ENCODE measurements at places on chromosomes 7 and 10.

DNA sequence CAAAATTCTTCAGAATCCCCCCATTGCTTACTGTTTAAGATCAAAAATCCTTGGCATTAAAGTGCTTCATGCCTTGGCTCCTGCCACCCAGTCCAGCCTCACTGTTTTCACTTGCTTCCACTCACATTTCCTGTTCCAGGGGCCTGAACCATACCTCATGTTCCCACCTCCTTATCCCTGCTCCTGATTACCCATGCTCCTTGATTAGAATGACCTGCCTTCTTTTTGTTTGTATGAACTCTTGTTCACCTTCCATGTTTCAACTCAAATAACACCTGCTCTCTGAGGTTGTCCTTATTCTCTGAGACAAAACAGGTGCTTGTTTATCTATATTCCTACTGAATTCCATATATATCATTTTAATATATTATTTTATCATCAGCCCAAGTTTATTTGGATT, 77.1 kb upstream of the VSTM2A start:
- no peak for DNase-seq

DNA sequence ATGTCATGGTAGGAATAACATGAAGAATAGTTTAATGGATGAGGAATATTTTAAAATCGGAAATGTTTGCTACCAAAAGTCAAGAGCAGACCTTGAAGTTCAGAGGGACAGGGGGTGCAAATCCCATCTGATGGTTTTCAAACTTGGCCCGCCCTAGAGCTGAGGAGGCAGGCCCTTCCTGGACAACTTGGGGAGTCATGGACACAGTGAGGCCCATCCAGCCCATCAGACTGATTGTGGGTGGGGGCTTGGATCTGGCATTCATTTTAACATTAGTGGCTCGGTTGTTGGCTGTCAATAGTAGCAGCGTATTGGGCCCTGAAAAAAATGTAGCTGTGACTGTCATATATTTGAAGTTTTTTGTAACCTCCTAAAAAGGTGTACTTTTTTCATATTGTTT, 2.0 kb downstream of the C10orf90 start:
- DNase-seq, result no peak

DNA sequence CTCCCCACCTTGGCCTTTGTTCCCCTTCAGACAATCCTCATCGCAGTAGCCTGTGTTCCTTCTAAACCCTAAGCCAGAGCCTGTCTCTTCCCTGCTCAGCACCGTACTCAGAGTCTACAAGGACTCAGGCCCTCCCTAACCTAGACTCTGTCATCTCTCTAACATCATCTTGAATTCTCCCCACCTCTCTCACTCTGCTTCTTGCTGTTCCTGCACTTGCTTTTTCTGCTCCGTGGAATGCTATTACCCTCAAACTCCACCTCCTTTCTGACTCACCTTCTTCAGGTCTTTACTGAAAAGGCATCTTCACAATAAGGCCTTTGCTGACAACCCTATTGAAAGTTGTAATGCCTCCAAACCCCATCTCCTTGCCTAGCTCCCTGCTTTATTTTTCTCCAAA, 141.0 kb downstream of the DKK1 start:
- no peak for DNase-seq

DNA sequence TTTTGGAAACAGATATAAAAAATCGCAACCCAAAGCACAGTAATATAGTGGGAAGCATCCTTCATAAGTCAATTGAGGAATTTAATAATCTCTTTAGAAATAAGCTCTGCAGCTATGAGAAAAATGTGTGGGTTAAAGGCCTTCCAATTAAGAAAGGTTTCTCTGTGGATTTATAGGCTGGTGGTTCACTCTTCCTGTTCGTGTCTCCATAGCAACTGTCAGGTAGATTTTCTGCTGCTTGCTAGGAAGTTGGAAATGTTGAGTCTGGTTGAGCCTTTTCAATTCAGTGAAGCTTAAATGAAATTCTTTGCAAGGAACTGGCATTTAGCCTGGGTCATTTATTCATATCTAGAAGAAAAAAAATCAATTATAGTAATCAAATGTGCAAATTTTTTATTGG, 652.8 kb upstream of the CELF2 start:
- no peak for DNase-seq

DNA sequence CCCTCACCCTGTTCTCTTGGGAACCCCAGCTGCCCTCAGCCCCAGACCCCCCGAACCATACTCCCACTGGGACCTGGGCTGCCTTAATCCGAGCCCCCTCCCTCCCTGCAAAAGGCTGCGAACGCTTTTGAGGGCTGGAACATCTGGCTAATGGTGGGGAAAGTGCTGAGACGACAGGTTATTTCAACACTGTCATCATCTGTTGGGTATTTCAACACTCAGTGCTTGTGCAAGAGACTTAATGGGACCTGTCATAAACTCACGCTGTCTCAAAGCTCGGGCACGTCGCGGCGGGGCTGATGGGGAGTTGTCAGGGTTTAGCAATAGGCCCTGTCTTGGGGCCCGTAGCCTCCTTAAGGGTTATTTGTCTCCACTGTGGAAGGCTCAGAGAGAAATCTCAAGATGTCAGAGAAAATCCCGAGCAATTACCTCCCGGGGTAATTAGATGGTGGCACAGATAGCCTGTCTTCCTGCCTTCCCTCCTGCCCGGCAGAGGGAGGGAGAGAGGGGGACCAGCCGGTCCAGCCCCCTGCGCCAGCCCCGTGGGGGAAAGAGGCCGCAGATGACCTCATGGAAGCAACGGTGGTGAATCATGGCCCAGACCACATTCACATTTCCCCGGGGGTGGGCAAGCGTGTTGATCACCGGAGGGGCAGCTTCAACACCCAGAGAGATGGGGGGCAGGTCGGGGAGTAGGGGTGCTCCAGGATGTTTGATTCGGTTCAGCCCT, 88.7 kb upstream of the MYL10 start:
- no peak for DNase-seq

GRCh38 chr7:55484241-55484640, 88.1 kb downstream of the VOPP1 start:
- DNase-seq, result no peak

DNA sequence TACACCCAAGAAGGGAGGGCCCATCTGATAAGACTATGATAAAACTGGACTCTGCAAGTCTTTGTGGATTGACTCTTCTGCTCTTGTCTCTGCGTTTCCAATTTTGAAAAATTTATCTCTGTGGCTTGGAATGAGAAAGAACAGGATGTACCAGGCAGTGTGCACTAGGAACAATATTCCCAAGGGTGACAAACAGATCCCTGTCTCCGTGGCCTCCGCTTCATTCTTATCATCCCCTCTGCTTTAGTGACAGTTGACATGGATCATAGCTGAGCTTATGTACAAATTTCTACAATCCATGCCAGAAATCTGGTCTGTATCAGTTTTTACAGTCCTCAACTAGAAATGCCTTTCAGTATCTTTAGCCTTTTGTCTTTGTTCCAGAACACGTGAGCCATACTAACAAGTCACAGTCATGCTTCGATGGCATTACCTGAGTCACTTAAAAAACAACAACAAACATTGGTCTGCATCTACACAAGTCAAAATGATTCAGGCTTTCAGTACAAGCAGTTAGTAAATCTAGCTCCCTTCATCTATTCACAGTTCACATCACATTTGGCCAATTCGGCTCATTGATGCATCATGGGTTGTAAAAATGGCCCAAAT, 393.6 kb upstream of the CELF2 start:
- no peak for DNase-seq

DNA sequence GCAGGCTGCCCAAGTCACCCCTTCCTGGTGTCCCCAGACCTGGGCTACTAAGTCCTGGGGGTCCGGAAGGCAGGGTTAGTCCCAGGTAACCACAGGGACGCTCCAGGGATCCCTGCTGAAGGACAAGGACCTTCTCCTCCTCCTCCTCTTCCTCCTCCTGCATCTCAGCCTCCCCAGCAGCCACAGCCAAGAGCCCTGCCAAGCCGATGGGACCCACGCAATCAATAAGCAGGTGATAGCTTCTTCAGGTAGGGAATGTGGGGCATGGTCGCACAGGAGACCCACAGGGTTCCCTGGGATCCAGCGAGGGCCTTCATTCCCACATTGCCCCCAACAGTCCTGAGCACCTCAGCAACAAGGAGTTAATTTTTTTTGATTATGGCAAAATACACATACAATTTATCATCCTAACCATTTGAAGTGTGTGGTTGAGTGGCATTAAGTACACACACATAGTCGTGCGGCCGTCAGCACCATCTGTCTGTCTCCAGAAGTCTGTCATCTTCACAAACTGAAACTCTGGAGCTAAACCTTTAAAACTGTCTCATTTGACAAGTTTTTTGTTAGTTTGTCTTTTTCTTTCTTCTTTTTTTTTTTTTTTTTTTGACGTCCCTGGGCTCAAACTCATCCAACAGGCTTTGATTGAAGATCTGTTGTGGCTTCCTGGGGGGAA, 12.1 kb downstream of the CRYGN start:
- no peak for DNase-seq

DNA sequence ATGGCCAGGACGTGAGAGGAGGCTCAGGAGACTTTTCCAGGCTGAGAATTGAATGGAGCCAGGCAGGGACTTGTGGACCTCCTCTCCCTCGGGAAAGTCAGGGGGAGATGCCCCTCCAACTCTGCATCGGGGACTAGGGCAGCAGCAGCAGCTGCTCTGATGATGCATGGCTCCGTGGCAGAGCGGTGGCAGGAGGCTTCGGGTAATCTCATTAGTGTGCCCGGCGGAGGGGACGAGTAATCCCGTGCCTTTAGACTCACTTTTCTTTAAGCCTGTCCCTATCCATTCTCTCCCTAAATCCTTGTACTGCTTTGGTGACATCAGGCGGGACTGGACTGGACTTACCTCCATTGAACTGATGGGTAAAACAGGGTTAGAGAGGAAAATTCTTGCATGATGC, 75.1 kb downstream of the ZMIZ1 start:
- DNase-seq, result no peak

GRCh38 chr7:147861945-147862344, 728.6 kb upstream of the C7orf33 start:
- no peak for DNase-seq

DNA sequence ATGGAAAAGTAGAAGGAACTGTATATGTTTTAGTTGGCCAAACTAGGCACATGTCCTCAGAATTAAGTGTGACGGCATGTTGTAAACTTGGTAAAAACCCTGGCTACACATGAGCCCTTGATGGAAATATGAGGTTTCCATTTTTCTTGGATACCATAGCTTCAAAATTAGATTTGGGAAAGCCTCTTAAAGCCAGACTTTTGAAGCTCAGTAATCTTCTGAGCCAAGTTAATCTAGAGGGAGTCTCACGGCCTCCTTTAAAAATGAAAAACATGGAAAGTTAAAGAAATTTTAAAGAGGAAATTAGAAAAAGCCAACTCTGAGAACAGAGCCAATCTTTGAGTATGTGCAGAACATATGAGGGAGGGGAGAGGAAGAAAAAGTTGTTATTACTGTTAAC, 376.0 kb downstream of the CTNNA3 start:
- DNase-seq, result no peak

DNA sequence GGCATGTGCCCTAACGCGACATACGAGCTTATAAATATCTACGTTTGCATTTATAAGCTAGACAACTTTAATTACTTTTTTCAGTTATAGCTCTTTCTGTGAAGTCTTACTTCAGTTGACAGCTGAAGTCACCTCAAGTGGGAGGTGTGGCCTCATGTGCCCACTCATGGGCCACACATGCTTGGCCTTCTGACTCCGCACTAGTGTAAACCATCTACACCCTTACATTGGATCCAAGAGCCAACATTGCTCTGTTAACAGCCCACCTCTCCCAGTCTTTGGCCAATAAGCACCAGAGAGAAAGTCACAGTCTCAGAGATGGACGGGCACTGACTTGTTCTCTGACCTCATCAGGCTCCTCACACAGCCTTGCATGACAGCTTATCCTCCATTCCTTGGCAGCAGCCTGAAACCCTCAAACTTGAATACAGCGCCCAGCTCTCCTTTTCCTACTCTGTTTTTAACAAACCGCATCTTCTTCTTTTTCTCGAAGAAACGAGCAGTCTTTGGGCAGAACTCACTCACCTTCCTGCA, 70.9 kb upstream of the AMPH start:
- no peak for DNase-seq

GRCh38 chr10:70067586-70067985, 14.9 kb downstream of the MACROH2A2 start:
- DNase-seq, result no peak

DNA sequence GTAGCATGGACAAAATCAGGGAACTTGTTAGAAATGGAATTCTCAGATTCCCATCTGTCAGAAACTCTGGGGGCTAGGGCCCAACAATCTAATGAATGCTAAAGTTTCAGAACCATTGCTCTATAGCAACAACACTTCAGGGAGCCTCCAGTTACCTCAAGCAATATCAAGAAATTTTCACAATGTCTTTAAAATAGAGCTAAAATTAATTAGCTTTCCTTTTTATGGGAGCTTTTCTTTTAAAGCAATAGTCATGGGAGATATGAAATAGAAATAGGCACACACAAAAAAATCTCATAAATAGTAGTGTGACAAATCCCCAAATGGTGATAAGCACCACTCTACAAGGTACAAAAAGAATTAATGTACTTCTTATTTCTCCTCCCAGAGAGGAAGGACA, 80.9 kb downstream of the AASS start:
- DNase-seq, result no peak

DNA sequence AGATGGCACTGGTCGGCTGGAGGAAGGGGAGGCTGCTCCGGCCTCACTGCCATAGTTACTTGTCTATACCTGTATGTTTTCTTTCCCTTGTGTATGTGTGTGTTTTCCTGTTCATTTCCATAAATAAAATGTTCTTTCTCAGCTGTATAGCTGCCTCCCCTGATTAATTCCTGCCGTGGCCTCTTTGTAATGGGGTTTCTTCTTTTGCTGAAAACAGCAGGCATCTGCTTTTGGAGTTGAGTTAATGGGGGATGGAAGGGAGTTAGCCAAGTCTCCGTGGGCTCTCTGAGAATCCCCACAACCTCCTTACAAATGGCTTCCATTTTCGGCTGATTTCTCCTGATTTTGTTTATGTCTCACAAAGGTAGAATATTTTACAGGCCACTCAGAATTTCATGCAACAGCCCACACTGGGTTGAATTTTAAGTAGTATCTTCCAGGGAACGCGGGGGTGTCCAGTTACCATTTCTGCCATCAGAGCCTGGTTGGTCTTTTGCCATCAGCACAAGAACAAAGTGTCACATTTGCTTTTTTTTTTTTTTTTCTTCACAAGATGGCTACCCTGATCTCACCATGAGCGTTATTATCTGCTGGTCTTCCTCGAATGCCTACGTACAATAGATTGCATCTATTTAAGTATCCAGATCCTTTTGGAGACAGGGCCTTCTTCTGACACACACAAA, 88.1 kb upstream of the NRP1 start:
- no peak for DNase-seq

DNA sequence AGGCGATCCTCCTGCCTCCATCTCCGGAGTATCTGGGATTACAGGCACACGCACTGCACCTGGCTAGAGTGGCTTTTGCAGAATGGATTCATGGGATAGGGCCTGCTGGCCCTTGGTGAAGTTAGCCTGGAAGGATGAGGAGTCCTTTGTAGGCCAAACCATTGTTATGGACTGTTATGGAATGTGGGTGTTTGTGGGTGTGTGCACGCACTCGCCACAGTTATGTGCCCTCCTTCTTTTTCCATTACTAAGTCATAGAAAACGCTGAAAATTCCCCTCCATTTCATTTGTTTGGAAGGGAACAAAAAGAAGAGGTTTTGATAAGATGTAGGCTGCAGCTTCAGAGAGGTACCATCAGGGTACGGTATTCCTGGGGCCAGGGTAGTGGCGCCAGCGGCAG, 15.0 kb downstream of the ZNF862 start:
- no peak for DNase-seq
